ENCODE measurements at places on chromosomes 7 and 10. TPM values are rescaled to one million over a fixed set of nuclear protein-coding genes. Genes with fewer than 3 reads are reported as not detected.

DNA sequence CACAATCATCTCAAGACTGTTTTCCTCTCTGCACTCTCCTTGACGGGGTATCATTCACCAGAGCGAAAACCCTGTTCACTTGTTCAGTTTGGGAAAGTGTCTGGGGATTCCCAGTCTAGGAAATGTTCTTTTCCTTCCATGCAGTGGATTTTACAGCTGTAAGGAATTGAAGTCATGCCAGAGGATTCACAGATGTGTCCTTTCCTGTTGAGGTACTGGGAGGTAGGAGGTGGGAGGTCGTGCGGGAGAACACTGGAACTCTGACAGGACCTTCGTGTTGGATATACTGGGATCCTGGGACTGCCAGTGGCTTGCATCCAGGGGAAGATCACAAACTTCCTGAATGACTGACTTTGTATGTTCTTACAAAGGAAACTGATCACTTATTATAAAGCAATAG, 185.5 kb downstream of the BMPER start:
- no peak overlapping the region for H3K4me3 ChIP-seq
- no peaks in the 10 kb centered on the region for H3K36me3 ChIP-seq
- peaks cover 9% of the 10 kb centered on the region for H3K27me3 ChIP-seq
- no peak for DNase-seq

DNA sequence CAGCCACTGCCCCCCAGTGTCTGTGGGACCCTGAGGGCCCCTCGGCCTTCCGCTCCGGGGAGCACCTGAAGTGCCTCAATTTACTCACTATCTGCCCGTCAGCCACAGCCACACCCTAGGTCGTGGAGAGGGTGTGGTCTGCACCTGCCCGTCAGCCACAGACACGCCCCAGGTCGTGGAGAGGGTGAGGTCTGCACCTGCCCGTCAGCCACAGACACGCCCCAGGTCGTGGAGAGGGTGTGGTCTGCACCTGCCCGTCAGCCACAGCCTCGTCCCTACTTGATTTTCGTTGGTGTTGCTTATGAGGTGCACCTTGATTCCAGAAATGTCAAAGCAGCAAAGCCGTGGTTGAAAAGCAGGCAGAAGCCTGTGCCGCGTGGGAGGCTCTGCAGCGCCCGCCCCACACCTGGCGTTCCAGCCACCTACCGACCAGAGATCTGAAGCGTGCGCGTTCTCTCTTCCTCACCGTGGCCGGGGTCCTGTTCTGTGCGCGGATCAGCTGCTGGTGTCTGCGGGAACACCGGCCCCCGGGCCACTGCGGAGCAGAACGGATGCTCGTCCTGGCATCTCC, 101.6 kb downstream of the DYNC2I1 start:
- no peak overlapping the region for H3K27ac ChIP-seq
- peaks cover 15% of the 10 kb centered on the region for H3K27me3 ChIP-seq
- no peaks in the 10 kb centered on the region for H3K36me3 ChIP-seq
- H3K4me1 ChIP-seq, result peaks cover 14% of the 10 kb centered on the region

GRCh38 chr10:30387646-30388243, 38.7 kb upstream of the MTPAP start:
- peaks cover 3% of the 10 kb centered on the region for H3K4me1 ChIP-seq
- no peak for DNase-seq
- no peaks in the 10 kb centered on the region for H3K36me3 ChIP-seq
- no peak overlapping the region for H3K4me3 ChIP-seq
- no peak overlapping the region for H3K27ac ChIP-seq

DNA sequence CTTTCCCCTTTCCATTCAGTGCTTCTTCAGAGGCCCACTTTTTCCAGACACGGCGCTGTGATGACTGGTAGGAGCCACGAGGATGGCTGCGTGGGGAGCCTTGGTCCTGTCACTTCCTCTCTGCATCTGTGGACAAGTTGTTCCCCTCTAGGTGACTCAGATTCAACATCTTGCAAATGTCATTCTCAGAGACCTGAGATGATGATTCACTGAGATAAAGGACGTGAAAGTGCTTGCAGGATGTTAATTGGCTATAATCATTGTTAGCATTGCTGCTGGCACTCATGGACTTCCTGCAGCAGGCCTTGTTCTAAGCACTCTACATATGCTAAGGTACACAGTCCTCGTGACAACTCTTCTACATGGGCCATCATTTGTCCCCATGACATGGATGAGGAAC, 489.8 kb upstream of the ZMIZ1 start:
- H3K4me1 ChIP-seq, result no peaks in the 10 kb centered on the region
- H3K36me3 ChIP-seq, result no peaks in the 10 kb centered on the region
- peaks cover 8% of the 10 kb centered on the region for H3K27me3 ChIP-seq
- no peak for DNase-seq
- no peak overlapping the region for H3K4me3 ChIP-seq

DNA sequence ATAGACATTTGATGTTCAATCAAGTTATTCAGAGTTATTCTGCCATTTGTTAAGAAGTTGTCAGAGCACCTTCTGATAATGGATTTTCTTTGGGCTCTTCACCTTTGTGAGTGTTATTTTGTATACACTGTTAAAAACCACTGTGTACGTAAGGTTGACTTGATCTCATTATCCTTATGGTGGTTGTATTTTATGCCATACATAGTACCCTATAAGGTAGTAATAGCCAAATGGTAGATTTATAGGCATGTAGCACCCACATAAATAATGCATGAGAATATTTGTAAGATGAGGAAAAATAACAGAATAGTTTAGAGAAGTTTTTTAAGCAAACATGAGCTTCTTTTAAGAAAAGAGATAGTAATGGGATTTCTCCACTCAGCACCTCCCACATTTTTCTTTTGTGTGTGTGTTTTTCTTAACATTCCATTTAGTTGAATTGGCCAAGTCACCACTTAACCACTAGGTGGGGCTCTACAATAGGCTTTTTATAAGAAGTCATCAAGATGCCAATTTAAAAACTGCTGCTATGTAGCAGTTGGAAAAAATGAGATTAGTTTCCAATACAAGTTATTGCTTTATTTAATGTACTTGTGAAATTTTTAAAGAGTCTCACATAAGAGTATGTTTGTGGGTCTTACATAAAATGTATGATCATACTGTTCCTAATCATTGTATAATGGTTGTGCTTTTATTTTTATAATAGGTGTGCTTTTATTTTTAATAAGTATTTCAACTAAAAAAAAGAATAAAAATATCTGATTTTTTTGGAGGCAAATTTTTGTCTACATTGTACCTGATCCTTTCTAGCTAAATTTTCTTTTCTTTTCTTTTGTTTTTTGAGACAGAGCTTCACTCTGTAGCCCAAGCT, 41.1 kb upstream of the STMP1 start:
- no peak overlapping the region for H3K27ac ChIP-seq
- no peaks in the 10 kb centered on the region for H3K27me3 ChIP-seq
- no peak for DNase-seq
- H3K36me3 ChIP-seq, result peaks cover 34% of the 10 kb centered on the region
- H3K4me3 ChIP-seq, result no peak overlapping the region
- no peaks in the 10 kb centered on the region for H3K4me1 ChIP-seq

Gene IL2RA
- total RNA-seq, result 1,187 TPM

DNA sequence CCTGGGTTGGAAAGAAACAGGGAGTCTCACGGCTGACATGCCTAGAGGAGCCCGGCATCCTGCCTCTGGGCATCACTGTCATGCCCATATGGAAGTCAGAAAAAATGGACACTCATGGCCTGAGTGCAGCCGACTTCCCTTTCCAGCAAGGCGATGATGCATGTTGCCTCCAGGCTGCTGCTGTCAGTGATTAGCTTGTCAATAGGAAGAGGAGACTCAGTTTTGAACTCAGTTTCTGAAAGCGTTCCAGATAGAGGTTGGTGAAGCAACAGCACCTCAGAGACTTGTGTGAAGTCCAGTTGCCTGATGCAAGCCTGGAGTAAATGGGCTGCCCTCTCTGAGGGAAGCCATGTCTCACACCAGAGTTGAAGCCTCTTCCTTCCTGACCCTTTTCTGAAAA, 148.4 kb downstream of the TPST1 start:
- H3K4me3 ChIP-seq, result no peak overlapping the region
- H3K4me1 ChIP-seq, result peaks cover 4% of the 10 kb centered on the region
- no peak overlapping the region for H3K27ac ChIP-seq
- peaks cover 7% of the 10 kb centered on the region for H3K27me3 ChIP-seq

Gene FAM237B
- total RNA-seq, result not detected

Gene GIMAP7
- total RNA-seq, result 50.5 TPM

DNA sequence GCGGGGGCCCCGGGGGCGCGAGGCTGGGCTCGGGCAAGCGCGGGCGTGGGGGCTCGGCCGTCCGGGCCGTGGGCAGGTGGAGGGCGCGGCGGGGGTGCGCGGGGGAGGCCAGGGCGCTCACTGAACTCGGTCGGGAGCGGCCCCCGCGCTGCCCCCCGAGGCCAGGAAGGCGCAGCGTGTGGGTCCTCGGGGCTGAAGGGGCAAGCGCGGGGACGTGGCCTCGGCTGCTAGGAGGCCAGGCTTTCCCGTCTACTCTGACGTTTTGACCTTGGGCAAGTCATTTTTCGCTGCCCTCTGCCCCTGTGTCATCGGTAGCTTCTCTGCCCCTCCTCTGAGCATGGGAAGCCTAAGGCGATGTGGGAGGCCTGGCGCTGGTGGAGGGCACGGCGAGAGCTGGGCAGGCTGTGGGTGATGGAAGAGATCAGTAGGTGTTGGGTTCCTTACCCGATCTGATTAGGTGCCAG, 441 bp downstream of the FBH1 start:
- peak overlapping the region; percentile 48 for H3K27ac ChIP-seq
- no peaks in the 10 kb centered on the region for H3K27me3 ChIP-seq
- H3K36me3 ChIP-seq, result peaks cover 20% of the 10 kb centered on the region
- DNase-seq, result no peak

DNA sequence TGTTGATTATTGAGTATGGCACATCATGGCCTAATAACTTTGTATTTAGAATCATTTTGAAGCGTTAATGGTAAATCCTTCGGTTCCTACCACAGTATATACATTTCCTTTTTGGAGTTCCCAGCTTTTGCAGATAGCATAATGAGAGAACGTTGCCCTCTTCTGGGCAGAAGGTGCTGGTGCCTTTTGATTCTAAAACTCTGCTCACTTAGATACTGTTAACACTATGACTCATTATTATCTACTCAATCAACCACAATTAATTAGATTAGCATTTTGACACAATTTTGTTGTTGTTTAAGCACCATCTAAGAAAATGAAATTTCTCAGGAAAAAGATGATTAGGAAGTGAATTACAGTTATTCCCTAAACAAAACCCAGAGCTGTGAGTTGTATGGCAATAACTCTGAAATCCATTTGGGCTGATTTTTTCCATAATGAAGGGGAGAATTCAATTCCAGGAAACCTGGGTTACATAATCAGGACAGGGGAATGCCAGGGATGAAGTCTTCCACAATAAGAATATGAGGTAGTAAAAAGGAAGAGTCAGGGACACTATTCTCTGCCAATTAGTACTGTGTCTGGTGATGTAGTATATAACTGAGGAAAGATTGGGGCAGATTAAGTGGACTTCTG, 11.5 kb upstream of the DLD start:
- no peak overlapping the region for H3K4me3 ChIP-seq
- H3K4me1 ChIP-seq, result peaks cover 1% of the 10 kb centered on the region
- H3K27me3 ChIP-seq, result peaks cover 42% of the 10 kb centered on the region
- no peaks in the 10 kb centered on the region for H3K36me3 ChIP-seq

Gene LRRC17
- total RNA-seq, result 0.81 TPM

DNA sequence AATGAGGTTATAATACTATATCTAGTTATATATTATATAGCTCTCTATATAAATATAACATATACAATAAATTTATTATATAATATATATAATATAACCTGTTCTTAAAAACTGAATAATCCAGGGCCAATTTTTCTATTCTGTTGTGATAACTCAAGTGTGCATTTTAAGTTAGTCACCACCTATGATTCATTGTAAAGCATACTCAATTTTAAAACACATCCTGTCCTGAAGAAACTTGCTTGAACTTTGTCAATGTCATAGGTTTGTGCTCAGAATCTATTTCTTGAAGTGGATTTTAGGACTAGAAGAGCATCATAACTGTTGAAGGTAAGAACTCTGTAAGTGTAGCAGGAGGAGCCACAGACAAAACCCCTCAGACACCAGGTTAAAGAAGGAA, 1209.8 kb downstream of the REEP3 start:
- H3K27ac ChIP-seq, result no peak overlapping the region
- DNase-seq, result no peak
- no peak overlapping the region for H3K4me3 ChIP-seq
